ENCODE measurements at places on chromosomes 5 and 9.

DNA sequence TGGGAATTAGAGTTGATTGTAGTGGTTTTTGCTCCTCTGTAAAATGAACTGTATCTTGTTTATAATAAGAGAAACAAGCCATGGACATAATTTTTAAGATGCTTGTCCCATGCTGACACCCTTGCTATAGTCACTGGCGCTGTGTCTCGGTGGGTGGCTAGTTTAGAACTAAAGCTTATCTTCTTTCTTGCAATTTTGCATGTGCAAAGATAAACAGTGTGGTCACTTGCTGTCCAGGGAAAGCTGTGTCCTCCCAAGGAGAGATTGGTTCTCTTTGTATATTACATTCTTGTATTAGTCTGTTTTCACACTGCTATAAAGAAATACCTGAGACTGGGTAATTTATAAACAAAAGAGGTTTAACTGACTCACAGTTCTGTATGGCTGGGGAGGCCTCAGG is 143.8 kb downstream of the MELK start:
- no peak for DNase-seq

- DNase-seq, result no peak
Measured at GRCh38 chr9:28134446-28134976, 561.2 kb upstream of the C9orf72 start.

GRCh38 chr9:114417511-114417910 is 29.7 kb upstream of the AKNA start:
- no peak for DNase-seq

- DNase-seq, result no peak
Measured at GRCh38 chr5:133686566-133686965, 74.2 kb upstream of the FSTL4 start.

- no peak for DNase-seq
Measured at GRCh38 chr5:135105105-135105484, 71.1 kb upstream of the PITX1 start.

DNA sequence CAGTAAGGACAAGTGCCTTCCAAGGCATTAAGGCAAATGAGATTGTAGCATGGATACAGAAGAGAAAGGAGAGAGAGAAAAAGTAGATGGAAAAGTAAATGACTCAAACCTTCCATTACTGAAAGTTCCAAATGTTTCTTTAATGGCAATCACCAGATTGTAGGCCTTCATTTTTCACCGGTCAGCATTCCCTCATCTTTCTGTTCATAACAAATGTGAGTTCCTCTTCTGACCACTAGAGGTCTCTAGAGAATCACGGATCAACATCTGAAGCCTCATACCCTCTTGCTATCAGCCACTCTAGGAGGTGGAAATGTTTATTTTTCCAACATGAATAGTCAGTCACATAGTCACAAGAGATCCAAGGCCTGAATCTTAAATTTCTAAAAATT is 73.6 kb upstream of the RPS23 start:
- DNase-seq, result peak; percentile 92

Data from eye (tissue), 1 donor.